ENCODE measurements at places on chromosomes 16 and 17.

DNA sequence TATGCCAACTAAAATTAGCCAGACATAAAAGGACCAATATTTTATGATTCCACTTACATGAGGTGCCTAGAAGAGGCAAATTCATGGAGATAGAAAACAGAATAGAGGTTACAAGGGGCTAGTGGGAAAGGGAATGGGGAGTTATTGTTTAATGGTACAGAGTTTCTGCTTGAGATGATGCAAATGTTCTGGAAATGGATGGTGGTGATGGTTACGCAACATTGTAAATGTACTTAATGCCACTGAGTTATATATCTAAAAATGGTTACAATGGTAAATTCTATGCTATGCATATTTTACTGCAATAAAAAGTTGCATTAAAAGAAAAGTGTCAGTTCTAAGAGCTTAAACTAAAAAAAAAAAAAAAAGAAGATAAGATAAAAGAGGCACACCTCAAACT, 17.9 kb downstream of the MT1X start:
- DNase-seq = no peak

- DNase-seq = no peak
Measured at GRCh38 chr16:68936736-68937631, 93.7 kb downstream of the TANGO6 start.

DNA sequence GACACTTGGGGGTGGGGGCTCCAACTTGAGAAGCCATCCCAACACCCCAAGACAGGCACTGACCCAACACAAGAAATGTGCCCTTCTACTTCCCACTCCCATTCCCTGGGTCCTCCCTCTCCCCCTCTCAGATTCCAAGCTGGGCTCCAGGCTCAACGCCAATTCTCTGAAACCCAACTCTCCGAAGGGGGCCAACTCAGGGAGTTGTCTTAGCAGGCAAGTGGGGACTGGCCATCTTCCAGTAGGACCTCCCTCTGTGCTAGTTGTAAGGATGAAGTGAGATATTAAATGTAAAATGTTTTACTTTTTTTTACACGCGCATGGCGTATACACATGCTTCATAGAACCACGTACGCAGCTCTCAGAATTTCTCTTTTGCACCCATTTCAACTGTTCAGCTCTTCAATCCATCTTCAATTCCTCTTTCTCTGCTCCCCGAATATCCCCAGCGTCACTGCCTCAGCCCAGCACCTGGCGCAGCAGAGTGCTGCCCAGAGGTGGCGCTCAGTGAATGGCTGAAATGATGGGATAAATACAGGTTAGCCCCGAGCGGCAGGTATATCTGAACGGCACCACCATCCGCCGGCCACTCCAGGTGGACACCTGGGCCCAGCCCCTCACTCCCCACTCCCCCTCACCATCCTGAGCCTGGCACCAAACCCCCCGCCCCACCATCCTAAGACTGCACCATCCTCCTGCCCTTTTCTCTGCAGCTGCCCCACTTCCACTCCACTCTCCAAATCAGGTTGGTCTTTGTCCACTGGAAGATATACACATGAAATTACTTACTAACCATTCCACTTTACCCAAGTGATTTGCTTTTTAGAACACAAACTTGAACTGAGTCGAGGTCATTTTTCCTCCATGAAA, 43.9 kb upstream of the TNRC6C start:
- no peak for DNase-seq

DNA sequence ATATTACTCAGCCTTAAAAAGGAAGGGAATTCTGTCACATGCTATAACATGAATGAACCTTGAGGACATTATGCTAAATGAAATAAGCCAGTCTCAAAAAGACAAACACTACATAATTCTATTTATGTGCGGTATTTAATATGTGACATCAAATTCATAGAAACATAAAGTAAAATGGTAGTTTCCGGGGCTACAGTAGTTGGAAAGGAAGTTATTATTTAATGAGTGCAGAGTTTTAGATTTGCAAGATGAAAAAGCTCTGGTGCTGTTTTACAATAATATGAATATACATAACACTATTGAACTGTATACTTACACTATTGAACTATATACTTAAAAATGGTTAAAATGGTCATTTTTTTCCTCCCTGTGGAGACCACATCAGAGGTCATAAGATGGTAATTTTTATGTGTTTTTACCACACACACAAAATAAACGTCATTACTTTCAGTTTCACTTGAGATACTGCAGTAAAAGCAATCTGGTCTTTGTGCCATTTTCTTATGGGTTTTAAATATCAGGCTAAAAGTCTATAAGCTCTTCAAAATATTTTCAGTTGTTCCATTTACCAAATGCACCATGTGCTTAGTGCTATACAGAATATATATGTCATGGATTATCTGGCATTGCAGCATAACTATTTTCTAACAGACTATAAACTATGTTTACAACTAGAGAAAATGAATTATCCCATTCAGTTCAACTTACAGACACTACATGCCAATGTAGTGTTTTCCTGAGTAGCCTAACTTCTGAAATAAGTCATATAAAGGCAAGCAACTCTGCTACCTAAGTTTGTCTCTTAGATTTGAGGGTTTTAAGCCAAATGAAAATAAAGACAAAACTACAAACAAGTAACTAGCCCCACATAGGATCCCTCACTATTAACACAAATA, 90.9 kb downstream of the SPAG9 start:
- DNase-seq = no peak

GRCh38 chr17:75891605-75892555, 4.9 kb downstream of the TRIM65 start:
- DNase-seq = no peak

DNA sequence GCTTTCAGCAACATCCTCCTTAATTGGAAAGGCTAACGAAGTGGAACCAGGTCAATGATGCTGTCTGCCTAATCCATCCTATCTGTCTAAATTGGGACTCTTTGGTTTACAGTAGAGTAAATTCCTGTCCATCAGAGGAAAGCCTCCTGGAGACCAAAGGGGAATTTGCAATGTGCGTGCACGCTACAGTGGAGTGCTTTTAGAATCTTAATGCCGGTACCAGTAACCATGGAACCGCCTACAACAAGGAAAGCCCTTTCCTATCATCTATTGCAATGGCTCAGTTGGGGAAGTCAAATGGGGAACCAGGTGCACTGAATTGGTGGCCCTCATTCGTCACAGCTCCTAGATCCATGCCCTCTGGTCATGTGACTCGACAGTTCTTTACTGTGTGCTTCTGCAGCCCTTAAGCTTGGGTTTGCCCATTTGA, 110.1 kb downstream of the XYLT1 start:
- no peak for DNase-seq

GRCh38 chr16:89906140-89907025, 12.3 kb upstream of the MC1R start:
- DNase-seq = no peak

GRCh38 chr17:16215965-16216316, 607 bp upstream of the NCOR1 start:
- DNase-seq = no peak

- DNase-seq = no peak
Measured at GRCh38 chr16:89134269-89134668, 37.3 kb upstream of the CDH15 start.

GRCh38 chr17:66602659-66603384, 232.1 kb upstream of the CACNG5 start:
- no peak for DNase-seq

DNA sequence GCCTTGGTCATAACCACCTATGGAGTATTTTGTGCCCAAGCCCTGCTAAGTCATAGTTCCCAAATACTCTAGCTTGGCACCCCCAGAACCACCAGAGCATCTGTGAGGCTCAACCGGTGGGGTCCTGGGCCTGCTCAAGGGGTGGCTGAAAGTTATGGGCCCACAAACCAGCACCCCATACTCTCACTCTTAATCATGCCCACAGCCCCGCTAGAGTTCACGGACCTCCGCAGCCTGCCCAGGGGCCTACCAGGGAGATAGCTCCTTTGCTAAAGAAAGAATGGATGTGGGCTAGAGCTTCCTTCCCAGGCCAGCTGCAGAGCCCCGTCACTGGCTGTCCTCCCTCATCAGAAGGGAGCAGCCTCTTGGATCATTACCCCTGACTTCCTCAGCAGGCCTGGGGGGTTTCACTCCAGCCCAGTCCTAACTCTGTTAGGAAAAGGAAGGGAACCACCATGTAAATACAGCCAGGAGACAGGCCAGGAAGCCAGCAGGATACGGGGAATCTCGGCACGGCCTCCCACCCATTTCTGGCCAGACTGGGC, 1.4 kb downstream of the GIT1 start:
- DNase-seq = no peak

- DNase-seq = no peak
Measured at GRCh38 chr17:73550556-73550955, 93.7 kb downstream of the SDK2 start.

- DNase-seq = no peak
Measured at GRCh38 chr16:11836650-11837244, 14.6 kb downstream of the RSL1D1 start.

DNA sequence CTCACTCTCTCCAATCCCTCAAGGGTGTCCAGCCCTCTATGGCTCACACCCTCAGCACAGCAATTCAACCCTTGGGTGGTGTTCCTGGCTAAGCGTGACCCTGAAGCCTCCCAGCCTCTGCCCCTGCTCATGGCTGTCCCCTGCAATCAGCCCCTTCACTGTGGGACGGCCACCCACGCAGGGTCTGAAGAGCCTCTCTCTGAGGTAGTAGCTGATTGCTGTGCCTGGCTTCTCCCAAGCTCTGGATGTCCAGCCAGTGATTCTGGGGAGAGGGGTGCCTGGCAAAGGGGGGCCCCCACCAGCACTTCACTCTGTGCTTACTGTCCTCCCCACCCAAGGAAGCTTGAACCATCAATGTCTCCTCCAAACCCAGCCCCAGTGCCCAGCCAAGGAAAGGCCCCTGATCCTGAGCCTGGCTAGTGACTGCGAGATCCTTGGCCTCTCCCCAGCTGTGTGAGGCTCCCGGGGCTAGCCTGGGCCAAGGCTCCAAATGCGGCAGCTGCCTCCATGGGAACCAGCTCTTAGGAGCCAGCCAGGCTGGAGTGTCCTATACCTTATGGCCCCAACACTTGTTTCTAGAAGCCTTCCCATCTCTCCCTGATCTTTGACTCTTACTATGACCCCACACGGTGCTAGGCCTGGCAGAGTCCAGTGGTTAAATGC, 9.9 kb downstream of the MTSS2 start:
- DNase-seq = no peak

GRCh38 chr17:67711916-67712315, 5.8 kb upstream of the NOL11 start:
- DNase-seq = no peak

GRCh38 chr17:16158714-16159113, 56.6 kb downstream of the NCOR1 start:
- DNase-seq = no peak

GRCh38 chr17:65750631-65751115, 189.2 kb upstream of the AXIN2 start:
- peak; percentile 43 for DNase-seq

GRCh38 chr16:7555459-7555858, 222.8 kb downstream of the RBFOX1 start:
- no peak for DNase-seq

GRCh38 chr16:77793417-77793816, 5.1 kb downstream of the VAT1L start:
- no peak for DNase-seq

GRCh38 chr17:4509923-4510617, 11.4 kb downstream of the SPNS2 start:
- DNase-seq = no peak

- no peak for DNase-seq
Measured at GRCh38 chr17:40499551-40500189, 1.8 kb downstream of the TNS4 start.

GRCh38 chr16:56421313-56421712, 4.0 kb downstream of the AMFR start:
- DNase-seq = no peak

DNA sequence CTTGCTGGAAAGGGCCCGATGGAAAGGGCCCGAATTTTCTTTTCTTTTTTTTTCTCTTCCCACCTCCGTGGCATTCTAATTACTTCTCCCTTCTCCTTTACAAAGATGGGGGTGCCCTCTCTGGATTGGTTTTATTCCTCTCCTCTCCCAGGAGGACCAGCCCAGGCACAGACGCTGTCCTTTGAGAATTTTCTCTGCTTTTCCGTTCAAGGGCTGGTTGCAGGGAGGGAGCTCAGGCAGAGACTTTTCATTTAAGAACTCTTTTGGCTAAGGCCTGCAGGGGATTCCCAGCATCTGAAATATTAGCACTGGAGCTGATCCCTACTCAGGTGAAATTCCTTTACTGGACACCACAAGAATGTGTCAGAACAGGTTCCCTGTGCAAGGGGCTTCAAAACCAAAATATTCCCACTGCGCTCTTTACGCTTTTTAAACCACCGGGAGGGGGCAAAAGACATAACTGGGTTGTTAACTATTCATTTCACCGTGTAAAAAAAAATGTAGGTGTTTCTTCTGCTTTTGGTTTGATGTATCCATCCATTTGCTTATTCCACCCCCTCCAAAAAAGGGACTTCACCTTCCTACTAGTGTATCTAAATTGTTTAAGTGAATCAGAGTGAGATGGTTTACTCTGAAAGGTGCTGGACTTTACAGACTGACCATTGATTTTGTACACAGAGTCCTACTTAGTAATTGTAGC, 1.4 kb downstream of the NFAT5 start:
- DNase-seq = no peak

DNA sequence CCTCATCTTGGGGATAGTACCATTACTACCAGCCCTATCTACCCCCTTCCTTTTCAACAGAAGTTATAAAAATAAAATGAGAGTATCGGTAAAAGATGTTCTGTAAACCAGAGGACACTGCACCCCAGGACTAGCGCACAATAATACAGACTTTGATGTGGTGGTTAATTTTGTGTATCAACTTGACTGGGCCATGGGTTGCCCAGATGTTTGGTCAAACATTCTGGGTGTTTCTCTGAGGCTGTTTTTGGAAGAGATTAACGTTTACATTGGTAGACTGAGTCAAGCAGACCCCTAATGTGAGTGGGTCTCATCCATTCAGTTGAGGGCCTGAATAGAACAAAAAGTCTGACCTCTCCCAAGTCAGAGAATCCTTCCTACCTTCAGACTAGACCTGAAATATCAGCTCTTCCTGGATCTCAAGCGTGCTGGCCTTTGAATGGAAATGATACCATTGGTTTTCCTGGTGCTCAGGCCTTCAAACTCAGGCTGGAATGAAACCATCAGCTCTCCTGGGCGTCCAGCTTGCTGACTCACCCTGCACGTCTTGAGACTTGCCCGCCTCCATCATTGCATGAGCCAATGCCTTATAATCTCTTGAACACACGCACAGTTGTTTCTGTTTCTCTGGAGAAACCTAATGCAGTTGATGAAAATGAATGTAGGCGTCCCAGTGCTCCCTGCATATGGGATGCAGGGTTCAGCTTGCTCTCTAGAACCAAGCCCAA, 10.1 kb downstream of the MRM1 start:
- no peak for DNase-seq

GRCh38 chr16:15482068-15482747, 47.8 kb downstream of the BMERB1 start:
- DNase-seq = no peak

- DNase-seq = no peak
Measured at GRCh38 chr17:15957608-15958307, 12.8 kb downstream of the ADORA2B start.

Data from activated T-helper 1 cell treated with Interleukin-2 at 50 U/mL for 16 hours (primary cell).